Caki2 (cell line): ENCODE measurements at places on chromosomes 1 and 21. TPM values are rescaled to one million over a fixed set of nuclear protein-coding genes. Genes with fewer than 3 reads are reported as not detected.

- no peak for DNase-seq
Measured at GRCh38 chr1:85240643-85241042, 18.8 kb downstream of the C1orf52 start.

DNA sequence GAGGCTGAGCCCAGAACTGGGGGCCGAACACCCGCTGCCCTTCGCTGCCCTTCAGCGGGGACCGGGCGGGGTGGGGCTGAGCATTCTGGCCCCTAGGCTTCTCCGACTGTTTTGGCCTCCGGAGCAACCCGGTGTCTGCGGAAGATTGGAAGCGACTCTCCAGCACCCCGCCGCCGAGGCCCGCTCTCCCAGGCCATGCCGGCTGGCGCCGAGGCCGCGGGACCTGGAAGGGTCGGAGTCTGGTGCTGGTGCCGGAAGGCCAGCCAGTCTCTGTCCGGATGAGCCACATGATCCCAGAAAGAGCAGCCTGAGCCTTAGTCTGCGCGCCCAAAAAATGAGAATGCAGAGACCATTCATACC, 272.0 kb downstream of the FOXD2 start:
- no peak for DNase-seq

- no peak for DNase-seq
Measured at GRCh38 chr1:192119701-192120100, 38.6 kb upstream of the RGS18 start.

DNA sequence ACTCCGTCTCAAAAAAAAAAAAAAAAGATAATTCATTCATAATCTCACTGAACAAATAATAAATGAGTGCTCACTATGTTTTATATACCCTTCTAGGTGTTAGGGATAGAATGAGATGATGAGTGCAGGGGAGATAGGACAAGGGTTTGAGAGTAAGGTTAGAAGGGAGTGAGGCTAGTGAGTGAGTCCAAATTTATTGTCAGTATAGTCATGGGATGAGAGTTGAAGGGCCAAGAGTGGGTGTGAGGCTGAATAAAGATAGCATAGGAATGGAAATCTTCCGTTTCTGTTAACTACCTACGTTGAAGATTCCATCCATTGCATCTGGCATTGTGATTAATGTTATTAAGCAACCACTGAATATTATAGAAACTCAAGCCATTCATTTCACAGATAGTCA, 16.8 kb downstream of the GNAI3 start:
- no peak for DNase-seq

DNA sequence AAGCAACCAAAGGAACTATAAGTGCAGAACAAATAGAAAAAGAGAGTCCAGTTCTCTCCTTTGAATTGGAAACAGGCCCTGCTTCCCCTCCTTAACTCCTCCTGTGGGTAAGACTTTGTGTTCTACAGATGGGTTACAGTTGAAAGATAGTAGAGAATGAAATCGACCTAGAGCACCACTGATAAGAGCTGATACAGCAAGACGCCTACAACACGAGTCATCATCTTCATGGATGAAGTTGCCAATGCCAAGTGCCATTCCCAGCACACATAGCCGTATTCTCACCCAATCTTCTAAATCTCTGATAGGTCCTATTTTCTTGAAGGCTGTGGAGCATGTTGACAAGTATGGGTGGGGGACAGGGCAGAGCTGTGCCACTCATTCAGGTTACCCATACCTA, 99.8 kb upstream of the CAMK1G start:
- DNase-seq, result no peak

DNA sequence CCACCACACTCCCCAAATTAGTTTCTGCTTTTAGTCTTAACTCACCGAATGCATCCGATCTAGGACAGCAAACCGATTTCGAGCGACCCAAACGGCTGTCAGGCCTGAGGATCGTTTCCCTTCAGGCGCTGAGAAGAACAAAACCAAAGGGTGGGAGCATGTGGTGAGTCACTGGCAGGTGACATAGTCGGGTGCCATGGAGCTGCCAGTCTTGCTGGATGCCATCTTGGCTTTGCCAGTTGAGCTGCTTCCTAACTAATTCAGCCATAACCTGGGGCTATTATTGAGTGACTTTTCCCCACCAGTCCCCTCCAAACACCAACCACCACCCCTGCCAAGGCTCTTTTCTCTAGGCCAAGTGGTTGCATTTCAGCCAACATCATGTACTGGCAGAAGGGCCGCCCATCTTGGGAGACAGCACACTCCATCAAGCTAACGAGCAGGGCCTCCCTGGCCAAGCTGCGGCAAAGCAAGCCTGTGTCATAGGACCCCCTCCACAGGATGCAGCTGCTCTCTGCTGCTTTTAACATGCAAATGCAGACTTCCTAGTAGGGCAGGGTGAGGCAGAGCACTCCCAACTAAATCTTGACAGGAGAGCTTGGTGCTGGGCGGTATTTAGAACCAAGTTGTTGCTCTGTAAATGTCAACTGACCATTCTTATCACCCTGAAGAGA, 22.3 kb upstream of the PEX19 start:
- no peak for DNase-seq

RNU1-1 gene
- not detected in 2 replicates for total RNA-seq

RC3H1 gene
- total RNA-seq, result 6.9 and 9.4 TPM in 2 replicates

ABCA4 gene
- total RNA-seq, result not detected in 2 replicates

LCE1F gene
- not detected in 2 replicates for total RNA-seq

EPB41 gene
- 11.8 and 17.6 TPM in 2 replicates for total RNA-seq

FAM229A gene
- not detected in 2 replicates for total RNA-seq
